HS-27A (cell line): ENCODE measurements at places on chromosomes 4 and X.

DNA sequence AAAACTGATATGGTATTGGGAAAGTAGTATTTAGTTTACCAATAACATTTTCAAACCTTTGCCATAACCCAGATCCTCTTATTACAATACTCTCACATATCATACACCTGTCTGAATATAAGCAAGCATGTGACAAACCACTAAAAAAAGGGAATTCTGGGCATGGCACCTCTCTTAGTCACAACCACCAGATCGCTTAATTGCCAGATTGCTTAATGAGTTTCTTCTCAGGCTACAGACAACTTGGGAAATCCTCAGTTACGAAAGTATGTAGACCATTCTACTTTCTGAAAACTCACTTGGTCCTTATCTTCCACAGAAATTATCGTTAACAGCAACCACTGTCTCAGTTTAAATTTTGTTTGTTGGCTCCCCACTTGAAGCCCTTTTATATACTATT, 2.1 kb downstream of the NAF1 start:
- DNase-seq = no peak

GRCh38 chr4:11741190-11741652, 312.5 kb upstream of the HS3ST1 start:
- DNase-seq = no peak

GRCh38 chr4:186806679-186807421, 83.2 kb upstream of the FAT1 start:
- DNase-seq = no peak

DNA sequence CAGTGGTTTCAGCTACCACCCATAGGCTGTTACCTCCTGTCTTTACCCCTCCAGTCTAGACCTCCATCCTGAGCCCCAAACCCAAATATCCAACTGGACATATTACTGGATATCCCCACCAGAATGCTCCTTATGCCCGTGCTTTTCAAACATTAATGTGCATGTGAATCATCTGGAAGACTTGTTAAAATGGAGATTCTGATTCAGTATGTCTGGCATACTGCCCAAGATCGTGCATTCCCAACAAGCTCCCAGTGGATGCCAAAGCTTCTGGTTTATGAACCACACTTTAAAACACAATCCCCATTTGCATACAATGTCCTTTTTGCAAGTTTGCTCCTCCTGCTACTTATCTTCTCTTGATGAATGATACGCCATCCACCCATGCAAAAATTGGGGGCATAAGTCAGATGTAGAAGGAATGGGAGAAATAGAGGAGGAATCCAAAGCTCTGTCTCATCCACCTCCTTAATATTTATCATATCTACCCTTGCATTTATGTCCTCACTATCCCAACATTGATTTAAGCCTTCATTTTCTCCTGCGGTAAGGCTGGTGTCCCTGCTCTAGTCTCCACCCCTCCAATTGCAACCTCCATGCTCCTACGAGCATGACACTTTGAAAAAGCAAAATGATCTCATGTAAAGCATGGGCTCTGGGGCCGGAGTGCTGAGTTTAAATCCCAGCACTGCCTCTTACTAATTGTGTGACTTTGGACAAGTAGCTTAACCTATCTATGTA, 7.4 kb upstream of the PGRMC1 start:
- peak; percentile 75 for DNase-seq

GRCh38 chrX:9627922-9628321, 137.7 kb downstream of the GPR143 start:
- DNase-seq = no peak

DNA sequence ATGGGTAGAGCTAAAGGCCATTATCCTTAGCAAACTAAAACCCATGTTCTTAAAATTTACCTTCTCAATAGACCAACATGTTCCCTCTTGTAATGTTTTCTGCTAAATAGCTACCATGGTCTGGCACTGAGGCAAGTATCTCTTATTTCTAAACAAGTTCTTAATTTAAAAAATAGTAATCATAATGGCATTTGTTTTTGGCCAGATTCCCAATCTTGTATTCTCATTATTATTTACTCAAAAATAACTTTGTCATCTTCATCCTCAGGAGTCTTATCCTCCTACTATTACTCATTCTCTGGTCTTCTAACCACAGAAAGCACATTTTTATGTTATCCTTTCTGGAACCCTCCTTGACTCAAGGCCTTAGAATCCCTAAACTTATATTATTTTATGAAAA, 931.2 kb downstream of the CCSER1 start:
- no peak for DNase-seq

- DNase-seq = no peak
Observed at GRCh38 chrX:48540028-48540375, 488 bp downstream of the TBC1D25 start.

GRCh38 chr4:15983610-15984009, 20.6 kb upstream of the FGFBP2 start:
- DNase-seq = no peak

- no peak for DNase-seq
Observed at GRCh38 chrX:17703201-17703600, 34.1 kb upstream of the SCML1 start.

GRCh38 chr4:24772061-24772705, 23.2 kb upstream of the SOD3 start:
- DNase-seq = no peak

DNA sequence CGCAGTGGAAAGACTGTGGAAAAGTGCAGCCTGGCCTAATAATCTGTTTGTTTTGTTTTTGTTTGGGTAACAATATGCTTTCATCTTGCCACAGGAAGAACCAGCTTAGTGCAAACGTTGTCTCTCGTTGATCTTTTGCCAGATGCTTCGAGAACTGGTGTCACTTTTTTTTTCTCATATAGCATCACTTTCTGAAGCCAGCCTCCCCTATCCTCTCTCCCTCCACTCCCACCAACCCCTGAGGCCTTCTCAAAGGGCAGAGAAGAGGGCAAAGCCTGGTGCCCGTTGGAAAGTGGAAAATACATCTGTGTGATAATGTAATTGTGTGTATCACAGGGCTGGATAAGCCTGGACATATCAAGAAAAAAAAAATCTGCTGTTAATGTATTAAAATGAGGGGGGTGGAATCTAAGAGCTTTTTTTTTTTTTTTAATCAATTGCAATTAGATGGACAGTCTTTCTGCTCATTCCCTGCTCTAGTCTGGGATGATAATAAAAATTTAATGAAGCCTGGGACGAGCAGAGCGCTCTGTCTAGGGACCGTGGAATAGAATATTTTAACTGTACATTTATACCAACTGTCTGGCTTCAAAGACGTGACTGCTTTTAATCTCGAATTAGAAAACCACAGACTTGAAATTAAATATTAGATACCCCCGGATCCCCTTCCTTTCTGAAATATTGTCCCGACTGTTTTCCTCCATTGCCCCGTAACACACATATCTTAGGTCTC, 8.1 kb downstream of the POU4F2 start:
- no peak for DNase-seq

GRCh38 chr4:88382621-88383020, 4.0 kb downstream of the HERC6 start:
- DNase-seq = no peak

DNA sequence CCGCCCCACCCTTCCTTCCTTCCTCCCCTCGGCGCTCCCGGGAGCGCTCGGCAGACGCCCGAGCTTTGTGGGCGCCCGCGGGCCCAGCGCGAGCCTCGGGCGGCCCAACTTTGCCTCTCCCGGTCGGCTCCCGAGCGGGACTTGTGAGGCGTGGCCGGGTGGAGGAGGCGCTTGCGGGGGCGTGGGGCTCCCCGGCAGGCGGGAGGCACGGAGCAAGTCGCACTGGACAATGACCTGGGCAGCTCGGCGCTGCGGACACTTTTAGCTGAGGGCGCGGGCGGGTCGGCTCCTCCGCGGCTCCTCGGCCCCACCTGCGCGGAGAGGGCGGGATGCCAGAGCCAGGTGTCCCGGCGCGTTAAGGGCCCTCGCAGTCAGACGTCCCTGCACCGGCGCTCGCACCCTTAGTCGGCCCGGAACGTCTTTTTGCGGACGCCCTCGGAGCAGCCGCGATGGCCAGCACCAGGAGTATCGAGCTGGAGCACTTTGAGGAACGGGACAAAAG, 385 bp downstream of the DCLK2 start:
- DNase-seq = peak; percentile 31

DNA sequence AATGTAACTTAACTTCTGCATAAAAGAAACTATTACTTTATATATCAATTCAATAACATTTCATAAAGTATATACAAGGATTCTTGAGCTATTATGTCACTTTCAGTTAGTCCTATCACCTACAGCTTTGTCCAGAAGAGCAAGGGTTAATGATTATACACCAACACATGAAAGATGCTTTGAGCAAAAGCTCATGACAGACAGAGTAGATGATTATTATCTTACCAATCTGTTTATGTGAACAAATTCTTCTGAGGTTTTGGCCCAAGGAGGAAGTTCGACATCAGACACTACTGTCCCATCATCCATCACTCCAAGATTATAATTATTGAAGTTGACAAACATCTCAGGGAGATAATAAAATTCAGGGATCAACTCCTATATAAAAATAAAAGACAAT, 166.7 kb upstream of the MAB21L2 start:
- no peak for DNase-seq

DNA sequence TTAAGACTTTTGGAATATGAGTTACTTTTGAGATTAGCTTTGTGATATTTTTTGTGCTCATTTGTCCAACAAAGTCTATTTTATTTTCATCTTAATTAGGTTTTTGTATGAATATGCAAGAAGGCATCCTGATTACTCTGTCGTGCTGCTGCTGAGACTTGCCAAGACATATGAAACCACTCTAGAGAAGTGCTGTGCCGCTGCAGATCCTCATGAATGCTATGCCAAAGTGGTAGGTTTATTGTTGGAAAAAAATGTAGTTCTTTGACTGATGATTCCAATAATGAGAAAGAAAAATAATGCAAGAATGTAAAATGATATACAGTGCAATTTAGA, 10.8 kb downstream of the ALB start:
- DNase-seq = no peak

DNA sequence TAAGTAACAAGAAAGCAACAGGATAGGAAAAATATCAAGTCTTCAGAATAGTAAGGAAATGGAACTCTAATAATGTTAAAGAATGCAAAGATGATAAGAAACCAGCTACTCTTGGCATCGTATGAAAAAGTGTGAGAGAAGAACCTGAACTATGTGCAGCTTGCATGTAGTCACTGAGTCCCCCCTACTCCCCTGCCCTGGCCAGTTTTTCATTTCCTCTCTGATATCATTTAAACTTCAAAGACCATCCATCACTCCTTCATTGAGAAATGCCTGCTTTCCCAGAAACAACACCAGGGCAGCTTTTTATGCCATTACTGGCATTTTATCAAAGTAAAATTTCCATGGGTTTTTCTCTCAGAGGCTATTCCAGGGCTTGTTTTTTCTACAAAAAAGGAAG, 28.1 kb downstream of the INPP4B start:
- peak; percentile 65 for DNase-seq

- no peak for DNase-seq
Observed at GRCh38 chr4:140406292-140406691, 21.2 kb downstream of the CLGN start.

DNA sequence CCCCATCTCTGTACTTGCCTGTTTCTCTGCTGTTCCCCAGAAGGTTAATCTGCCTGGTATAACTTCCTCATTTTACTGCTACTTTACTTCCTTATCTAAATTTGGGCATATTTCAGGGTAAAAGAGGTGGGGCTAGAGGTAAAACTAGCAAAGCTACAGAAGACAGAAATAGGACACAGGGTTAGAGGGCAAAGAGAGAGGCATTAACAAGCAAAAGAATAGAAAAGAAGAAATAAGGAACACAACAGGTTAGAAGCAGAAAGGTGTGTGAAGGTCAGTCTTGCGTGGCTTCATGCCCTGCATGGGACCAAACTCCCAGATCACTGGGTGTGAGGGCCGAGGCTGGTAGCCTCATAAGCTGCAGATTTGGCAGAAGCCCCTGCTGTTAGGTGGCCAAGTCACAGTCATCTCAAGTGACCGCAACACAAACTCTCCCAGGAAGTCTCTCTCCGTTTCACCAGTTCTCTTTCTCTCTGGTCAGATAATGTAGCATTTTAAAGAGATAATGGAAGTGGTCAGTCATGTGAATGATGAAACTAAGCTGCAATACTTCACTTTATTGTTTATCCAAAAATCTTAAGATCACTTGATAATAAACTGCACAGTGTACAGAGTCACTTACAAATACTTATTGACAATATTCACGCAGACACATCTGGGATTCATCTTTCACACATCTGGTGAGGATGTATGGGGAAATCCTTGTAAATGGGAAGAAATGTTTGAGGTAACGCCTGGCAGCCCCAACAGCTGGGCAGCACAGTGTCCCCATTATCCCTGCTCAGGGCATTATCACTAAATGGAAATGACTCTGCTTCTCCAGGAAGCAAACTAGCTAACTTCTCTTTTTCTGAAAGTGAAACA, 16.4 kb downstream of the TMEM154 start:
- DNase-seq = no peak

DNA sequence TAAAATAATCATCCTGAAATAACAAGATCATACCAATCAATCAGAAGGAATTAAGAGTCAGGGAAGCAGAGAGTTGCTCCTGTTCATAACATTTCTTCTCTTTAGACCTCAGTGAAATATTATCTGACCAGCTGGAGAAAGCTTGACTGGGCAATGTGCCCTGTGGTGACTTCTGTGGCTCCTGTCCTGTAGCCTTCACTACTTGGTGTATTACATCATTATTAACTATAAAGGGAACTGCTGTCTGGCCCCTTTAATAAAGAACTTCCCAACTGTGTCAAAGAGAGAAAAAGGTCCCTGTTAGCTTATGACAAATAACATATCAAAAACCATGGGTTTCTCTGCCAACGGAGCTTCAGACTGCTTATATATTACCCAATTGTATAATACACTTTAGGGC, 18.0 kb downstream of the OPHN1 start:
- DNase-seq = no peak

DNA sequence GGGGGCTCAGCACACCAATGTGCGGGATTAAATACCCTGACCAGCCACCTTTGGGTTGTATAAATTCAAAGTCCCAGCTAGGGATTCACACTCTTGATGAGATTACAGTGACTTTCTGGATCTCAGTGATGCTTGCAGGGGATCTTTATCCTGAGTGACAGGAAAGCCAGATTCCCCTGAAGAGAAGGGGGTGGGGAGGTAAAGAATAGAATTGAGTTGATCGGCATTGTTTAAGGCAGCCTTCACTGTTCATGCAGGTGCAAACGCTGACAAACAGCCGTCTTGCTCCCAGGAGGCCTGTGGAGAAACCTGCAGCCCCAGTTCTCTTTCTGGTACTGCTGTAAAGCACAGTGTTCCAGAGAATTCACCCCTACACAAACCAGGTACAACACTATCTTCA, 19.0 kb downstream of the CXXC4 start:
- no peak for DNase-seq

DNA sequence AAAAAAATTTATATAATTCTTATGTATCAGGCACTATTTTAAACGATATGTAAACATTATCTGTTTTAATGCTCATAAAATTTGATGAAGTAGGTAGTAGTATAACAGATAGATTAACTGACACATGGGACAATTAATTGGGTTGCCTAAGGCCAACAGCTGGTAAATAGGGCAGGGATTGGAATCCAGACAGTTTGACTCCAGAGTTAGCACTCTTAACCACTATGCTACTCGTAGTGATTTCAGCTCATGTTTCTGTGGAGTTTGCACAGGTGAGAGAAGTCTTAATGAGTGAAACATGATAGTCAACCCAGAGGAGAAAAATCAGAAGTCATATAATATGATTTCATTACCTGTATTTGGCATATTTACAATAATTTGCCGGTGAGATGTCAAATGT, 126.0 kb upstream of the WDFY3 start:
- DNase-seq = no peak

GRCh38 chr4:168503652-168504362, 7.0 kb downstream of the PALLD start:
- no peak for DNase-seq
